ENCODE measurements at places on chromosomes 7 and 10.

DNA sequence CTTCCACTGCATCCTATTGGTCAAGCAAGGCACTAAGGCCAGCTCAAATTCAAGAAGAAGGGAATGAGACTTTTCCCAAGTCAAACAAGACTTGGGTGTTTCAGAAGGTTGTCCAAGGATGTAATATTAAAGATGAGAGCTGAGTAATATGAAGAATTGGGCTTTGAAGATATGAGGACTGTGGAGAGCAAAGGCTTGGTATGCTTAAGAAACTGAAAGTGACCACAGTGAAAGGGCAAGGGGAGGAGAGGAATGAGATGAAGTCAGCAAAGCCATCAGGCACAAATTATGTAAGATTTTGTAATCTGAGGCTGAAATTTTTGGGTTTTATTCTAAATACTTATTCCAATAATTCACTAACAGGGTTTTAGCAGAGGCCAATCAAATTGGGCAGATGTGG lies 38.6 kb upstream of the NPY start:
- no peak for DNase-seq

DNA sequence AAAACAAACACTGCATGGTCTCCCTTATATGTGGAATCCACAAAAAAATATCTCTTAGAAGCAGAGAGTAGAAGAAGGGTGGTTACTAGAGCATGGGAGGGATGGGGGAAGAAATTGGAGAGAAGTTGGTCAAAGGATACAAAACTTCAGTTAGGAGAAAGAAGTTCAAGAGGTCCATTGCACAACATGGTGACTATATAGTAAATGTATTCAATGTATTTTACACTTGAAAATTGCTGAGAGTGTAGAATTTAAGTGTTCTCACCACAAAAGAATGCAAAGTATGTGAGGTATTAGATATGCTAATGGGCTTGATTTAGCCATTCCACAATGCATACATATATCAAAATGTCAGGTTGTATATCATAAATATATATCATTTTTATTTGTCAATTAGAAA lies 232.0 kb upstream of the CELF2 start:
- no peak for DNase-seq

- no peak for DNase-seq
These were observed 64.5 kb upstream of the MRLN start for GRCh38 chr10:59817773-59818172.

GRCh38 chr10:94149702-94150101 lies 156.0 kb downstream of the PLCE1 start:
- DNase-seq: no peak

- no peak for DNase-seq
These were observed 98.8 kb upstream of the ZNF722 start for GRCh38 chr7:63899691-63900393.

GRCh38 chr7:139367438-139368155 lies 7.9 kb downstream of the LUC7L2 start:
- no peak for DNase-seq

Measured in AG09309 (cell line).